Stimulated activated CD8-positive, alpha-beta memory T cell treated with anti-CD3 and anti-CD28 coated beads, Interleukin-4, amount 100 ng/mL, for 48 hours (primary cell): ENCODE measurements at places on chromosomes 12 and 14.

DNA sequence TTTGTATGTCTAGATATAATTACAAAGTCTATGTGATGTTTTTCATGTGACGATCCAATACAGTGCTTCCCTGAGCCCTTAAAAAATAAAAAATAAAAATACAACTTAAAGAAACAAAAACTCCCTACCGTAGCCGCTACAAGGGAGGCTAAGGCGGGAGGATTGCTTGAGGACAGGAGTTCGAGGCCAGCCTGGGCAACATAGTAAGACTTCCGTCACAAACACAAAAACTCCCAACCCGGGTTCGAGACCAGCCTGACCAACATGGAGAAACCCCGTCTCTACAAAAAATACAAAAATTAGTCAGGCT lies 669 bp upstream of the CDKN3 start:
- DNase-seq: no peak

DNA sequence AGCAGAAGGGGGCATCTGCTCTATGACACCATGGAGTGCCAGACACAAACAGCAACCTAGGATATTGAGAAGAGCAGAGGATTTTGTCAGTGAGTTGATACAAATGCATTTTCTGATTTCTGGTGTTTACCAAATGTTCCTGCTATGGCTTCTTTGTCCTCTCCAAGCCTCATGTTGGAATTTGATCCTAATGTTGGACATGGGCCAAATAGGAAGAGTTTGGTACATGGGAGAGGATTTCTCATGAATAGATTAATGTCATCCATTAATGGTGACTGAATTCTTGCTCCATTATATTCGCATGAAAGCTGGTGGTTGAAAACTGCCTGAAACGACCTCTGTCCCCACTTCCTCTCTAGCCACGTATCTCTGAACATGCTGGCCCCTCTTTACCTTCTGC lies 1002.2 kb upstream of the FLRT2 start:
- no peak for DNase-seq

- no peak for DNase-seq
These were observed 155.7 kb downstream of the DPF3 start for GRCh38 chr14:72738161-72738611.

DNA sequence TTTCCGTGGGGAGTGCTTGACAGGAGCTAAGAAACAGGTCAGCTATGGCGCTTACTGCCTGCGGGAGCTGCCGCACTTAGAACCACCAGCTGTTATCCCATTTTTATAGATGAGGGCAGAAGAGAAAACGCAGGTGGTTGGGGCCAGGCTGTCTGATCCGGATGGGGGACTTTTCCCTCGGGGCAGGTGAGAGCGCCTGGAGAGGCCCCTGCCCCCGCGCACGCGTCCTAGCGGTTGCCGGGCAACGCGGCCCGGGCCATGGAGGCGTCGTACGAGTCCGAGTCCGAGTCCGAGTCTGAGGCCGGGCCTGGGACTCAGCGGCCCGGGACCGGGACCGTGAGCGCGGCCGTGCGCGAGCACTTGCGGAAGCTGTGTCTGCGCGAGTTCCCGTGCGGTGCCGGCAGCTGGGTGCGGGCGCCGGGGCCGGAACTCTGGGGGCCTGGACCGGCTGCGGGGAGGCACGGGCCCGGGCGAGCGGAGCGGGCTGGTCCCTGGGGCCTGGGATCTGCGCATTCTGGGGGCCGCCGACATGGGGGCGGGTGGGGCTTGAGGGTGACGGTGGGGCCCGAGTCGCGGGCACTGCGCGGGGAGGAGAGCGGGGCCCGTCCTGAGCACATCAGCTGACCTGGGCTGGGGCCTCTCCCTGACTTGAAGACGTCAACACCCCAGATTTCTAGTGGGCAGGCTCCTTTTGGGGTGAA lies at the start of gene LRRC43:
TSS of gene LRRC43 (plus strand) at position 237 of the 701 bp plus-strand sequence. CDS start at position 259, 22 bp downstream.
- peak; percentile 49 for DNase-seq

DNA sequence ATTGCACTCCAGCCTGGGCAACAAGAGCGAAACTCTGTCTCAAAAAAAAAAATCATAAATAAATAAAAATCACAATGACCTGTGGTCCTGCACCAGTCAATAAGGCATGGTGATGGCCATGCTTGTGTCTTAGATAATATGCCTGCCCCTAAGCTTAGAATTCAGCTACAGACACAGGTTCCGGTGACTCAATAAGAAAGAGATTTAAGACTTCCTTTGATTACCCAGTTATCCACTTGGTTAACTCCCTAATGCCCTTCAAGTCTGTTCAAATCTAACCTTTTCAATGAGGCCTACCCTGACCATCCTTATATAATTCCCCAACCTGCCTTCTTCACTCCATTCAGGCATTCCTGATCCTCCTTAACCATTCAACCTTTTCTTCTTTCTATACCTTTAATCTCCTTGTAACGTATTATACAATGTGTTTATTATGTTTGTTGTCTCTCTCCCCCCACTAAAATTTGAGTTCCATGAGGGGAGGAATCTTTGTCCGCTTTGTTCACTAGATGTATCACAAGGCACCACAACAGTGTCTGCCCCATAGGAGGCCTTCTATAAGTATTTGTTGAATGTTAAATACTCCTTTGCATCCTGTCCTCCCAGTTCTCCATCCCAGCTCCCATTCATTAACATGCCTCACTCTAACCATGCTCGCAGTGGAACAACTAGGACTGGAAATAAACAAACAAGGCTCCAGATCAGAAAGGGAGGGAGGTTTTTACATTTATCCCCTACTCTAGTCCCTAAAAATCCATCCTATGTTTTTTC lies 8.9 kb downstream of the MAP4K5 start:
- no peak for DNase-seq

GRCh38 chr14:64364907-64365306 lies 23.2 kb upstream of the MTHFD1 start:
- DNase-seq: no peak

DNA sequence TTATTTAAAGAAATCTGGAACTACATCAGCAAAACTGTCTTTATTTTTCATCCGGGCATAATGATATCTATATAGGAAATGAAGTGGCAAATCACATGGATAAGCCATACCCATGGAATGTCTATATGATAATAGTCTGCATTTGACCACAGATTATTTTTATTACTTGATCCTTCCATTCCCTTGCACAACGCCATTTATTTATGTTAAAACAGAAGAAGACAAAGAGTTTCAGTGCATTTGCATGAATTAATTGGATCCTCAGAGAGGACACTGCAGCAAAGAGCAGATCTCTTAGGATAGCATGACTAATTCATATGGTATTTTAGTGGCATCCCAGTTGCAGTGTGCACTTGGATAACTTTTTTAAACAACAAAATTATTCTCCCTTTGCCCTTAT lies 345.0 kb downstream of the CCDC91 start:
- DNase-seq: no peak

DNA sequence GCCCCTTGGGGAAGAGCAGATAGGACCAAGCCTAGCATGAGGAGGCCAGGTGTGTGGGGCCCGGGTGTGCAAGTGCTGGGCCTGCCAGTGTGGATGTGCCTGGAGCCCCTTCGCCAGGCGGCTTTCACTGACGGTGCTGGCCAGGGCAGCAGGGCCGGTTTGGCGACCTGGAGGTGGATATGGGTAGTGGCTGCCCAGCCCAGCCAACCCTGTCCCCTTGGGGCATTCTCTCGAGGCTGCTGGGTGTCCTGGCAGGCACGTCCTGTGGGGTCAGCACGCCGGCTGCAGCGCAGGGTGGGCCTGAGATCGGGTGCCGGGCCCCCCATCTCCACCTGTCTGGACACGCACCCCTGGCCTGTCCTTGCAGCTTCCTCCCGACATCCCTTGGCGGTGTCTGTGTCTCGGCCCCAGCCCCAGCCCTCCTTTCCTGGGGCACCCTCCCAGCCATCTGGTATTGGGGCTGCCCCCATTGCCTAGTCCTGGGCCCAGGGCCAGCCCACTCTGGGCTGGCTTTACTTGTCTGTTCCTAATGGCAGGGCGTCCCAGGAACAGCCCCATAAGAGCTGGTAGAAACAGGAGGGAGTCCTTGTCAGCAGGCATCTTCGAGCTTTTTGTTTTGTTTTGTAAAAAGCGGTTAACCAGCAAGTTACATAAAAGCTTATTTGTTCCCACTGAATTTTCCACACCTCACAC lies 7.2 kb upstream of the CRIP2 start:
- DNase-seq: no peak

GRCh38 chr14:103531421-103532215 lies 2.6 kb downstream of the TRMT61A start:
- no peak for DNase-seq

GRCh38 chr12:71476513-71476912 lies 36.9 kb downstream of the LGR5 start:
- no peak for DNase-seq

DNA sequence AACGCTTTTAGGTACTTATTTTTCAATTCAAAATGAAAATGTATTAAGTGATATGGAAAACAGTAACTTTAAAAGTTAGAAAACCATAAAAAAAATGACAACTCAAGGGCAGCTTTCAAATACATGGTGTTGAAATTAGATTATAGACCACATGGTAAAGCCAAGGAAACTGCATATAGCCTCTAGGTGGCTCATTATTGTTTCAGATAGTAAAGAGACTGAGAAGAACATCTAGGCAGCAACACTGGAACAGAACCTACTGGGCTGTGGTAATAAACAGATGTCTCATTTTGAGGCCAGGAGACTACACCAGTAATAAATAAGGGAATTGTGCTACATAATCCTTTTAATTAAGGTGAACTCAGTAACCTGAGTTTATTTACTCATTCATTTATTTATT lies 13.0 kb downstream of the FBXO33 start:
- no peak for DNase-seq

DNA sequence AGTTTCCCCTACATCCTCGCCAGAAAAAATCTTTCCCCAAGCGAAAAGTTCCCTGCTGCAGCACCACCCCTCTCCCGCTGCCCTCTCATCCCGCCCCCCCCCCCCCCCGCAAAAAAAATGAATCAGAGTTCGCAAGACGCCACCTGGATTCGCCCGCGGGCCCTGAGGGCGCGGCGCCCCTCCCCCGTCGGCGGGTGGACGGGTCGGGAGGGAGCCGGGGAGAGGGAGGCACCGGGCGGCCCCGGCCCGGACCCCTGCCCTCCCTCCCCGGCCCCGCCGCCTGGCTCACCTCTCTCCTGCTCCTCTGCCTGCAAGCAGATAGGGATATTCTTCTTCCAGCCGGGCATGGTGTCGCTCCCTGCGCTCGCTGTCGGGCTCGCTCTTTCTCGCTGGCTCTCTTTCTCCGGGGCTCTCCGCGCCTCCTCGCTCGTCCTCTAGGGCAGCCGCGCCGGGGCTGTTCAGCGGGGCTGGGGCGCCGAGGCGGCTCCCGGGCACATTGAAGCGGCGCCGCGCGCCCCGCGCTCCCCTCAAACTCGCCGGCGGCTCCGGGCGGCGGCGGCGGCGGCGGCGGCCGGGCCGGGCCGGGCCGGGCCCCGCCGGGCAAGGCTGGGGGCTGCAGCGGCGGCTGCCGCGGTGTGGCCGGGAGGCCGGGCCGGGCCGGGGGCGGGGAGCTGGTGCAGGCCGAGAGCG lies 200.3 kb upstream of the CAND1 start:
- DNase-seq: peak; percentile 57

GRCh38 chr12:1949771-1950470 lies 31.5 kb upstream of the CACNA2D4 start:
- no peak for DNase-seq

GRCh38 chr14:35499180-35499579 lies 34.8 kb upstream of the INSM2 start:
- DNase-seq: no peak

- no peak for DNase-seq
These were observed 961.9 kb upstream of the TMEM132C start for GRCh38 chr12:127304751-127305725.

DNA sequence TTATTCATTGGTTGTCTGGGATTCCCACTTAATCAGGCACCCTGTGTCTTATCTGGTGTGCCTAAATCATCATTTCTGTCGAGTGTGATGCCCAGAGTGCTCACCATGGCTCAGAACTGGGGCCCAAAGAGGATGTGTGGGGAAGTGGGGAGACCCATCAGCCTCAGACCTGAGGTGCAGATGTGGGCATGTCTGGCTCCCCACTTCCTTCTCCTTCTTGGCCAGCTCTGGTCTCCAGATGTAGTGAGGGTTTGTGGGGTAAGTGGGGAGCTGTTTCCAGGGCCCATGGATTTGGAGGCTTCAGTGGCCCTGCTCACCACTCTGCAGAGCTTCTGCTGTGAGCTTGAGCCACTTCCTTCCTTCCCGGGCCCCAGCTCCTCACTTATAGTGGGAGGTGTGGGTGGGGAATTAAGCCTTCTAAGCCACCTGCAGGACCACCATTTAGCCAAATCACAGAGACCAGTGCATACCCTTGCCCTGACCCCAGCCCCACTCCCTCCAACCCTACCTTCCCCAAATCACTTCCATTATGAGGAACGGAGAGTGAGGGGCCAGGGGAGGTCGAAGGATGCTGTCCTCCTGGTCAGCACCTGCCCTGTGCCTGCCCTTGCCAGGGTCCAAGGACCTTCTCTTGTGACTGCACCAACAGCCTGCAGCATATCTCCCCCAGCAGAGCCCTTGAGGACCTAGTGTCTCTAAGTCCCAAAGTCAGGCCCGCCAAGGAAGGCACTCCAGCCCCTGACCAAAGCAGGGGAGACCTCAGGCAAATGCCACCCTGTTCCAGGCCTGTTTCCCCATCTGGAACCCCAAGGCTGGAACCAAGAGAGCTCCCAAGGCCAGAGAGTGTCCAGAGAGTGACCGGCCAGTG lies 278.2 kb upstream of the RTL1 start:
- DNase-seq: no peak

DNA sequence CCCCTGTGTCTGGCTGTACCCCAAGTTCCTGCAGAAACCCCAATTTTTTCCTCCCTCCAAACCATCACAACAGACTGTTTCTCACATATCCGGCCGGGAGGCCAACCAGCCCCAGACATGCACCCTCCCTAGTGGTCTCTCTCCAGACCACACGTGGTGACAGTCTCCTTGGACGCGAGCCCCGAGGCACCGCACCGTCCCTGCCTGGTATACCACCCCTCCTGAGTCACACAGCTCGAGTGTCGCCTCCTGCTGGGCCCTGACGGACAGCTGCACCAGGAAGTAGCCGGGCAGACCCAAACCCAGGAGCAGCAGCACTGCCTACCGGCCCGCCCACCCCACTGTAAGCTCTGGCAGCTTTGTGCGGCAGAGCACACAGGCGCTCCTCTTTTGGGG lies 97.4 kb downstream of the RFLNA start:
- peak; percentile 36 for DNase-seq

DNA sequence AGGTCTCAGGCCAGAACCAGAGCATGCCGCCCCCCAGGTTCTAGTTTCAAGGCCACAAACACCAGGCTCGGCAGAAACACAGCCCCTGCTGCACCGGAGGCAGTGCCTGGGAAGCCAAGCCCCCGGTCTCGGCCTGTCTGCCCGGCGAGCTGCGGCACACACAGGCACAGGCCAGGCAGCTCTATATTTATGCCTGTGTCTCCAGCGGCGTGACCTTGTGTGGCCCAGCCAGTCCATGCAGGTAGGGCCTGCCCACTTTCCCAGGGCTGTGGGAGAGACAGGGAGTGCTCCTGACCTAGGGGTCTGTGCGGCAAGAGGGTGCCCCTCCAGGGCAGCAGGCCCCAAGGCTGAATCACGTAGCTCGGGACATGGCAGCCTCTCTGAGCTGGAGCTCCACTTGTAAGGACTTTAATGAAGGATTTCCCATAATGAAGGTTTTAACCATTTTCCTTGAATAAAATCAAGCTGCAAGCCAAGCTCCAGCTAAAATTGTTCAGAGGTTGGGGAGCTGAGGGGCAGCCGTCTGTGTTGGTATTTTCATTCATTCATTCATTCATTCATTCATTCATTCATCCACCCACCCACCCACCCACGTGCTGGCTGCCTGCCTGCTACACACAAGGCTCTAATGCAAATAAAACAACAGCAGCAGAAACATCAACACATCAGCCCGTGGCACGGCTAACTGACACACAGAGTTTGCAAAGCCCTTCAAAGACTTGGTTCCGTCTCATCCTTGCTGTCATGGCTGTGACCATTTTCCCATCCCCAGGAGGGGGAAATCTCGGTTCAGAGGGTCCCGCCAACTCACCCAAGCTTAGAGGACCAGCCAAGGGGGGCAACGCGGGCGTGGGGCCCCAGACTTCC lies 92.0 kb downstream of the RFLNA start:
- no peak for DNase-seq
